Activated gamma-delta T cell (primary cell): ENCODE measurements at places on chromosomes 16 and 17.

GRCh38 chr16:79964104-79964503 lies 363.6 kb upstream of the MAF start:
- no peak for DNase-seq

DNA sequence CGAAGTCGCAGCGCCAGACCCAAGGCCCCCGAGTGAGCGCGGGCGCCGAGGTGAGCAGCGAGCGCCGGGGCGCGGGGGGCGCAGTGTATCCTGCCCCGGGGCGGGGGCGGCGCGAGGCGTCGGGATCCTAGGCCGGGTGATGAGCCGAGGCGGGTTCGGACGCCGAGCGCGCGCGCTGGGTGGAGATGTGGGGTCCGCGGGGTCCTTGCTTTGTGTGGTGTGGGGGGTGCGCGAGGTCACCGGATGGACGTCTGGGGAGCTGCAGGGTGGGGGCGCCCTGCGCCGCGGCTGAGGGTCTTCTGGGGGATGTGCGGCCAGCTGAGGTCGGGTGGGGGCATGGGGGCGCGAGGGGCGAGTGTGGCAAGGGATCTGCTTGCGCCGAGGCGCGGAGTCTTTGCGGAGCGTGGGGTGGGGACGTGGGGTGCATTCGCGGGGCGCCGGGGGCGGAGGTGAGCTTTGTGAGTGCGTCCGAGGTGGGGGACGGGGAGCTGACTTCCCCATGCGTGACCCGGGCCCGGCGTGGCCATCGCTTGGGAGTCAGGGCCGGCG lies 560 bp downstream of the RAI1 start:
- DNase-seq, result peak; percentile 34

- no peak for DNase-seq
Measured at GRCh38 chr16:85364323-85365040, 248.6 kb upstream of the GSE1 start.

DNA sequence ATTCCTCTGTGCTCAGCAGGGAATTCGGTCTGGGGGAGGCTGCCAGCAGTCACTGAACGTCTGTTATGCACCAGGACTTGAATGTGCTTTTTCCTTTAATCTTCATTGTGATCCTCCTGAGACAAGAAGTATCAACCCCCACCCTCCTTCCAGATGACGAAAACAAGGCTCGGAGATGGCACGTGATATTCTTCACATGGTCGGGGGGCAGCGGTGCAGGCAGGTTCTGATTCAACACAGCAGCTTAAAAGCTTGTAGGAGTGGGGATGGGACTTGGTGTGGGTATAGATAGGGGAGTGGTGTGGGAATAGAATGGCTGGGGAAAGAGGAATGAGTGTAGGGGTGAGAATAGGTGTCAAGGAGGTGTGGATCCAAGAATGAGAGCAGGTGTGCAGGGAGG lies 6.4 kb downstream of the NECAB2 start:
- no peak for DNase-seq

- no peak for DNase-seq
Measured at GRCh38 chr17:79018370-79018695, 5.6 kb upstream of the C1QTNF1 start.
